ENCODE measurements at places on chromosomes 3 and 15.

- no peak for DNase-seq
These were observed 8.7 kb downstream of the ESYT3 start for GRCh38 chr3:138443091-138443490.

DNA sequence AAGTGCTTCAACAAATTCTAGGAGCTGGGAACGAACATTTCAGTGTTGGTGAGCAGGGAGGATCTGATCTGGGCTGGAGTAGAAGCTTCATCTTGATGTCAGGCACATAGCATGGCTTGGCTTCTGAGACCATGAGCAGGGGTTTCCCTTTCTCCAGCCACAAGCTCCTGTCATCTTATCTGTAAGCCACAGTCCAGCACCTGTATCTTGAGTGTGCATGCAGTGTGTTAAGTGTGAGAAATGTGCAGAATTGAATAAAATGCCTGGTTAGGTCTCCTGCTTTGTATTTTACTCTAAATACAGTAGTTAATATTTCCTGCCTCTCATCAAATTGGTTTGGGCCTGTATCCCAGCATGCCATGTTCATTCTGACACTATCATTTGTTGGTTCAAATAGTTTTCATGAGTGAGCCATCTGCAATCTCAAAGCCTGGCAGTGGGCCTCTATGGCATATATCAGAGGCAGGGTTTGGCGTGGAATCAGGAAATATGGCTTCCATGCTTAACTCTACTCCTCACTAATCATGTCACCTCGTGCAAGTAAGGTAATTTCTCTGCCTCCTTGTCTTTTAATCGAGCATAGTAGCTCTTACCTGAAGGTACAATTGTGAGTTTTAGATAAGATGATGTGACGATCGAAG, 43.3 kb downstream of the TLNRD1 start:
- DNase-seq: no peak

- no peak for DNase-seq
These were observed 72.0 kb upstream of the MAP4 start for GRCh38 chr3:48088056-48088748.

DNA sequence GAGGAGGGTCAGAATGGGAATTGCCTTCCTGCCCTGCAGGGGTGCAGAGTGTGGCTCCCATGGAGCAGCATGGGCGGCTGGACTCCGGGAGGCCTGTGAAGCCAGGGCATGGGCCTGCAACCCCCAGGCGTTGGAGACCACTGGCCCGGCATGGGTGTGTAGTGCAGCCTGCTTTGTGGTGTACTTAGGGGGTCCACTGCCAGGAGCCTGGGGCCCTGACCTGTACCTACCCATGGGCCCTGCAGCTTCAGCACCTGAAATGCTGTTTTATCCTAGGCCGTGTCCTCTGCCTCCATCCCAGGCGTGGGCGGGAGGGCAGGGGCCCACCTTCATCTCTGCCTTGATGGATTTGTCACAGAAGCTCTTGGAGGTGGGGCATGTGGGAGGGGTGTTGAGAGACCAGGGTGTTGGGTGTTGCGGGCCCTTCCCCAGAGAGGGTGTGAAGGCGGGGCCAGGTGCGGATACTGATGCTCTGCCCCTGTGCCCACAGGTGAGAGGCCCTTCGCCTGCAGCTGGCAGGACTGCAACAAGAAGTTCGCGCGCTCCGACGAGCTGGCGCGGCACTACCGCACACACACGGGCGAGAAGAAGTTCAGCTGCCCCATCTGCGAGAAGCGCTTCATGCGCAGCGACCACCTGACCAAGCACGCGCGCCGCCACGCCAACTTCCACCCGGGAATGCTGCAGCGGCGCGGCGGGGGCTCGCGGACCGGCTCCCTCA, 45.0 kb downstream of the KLF13 start:
- DNase-seq: no peak

- no peak for DNase-seq
These were observed 90.8 kb downstream of the CRTC3 start for GRCh38 chr15:90620379-90621067.

DNA sequence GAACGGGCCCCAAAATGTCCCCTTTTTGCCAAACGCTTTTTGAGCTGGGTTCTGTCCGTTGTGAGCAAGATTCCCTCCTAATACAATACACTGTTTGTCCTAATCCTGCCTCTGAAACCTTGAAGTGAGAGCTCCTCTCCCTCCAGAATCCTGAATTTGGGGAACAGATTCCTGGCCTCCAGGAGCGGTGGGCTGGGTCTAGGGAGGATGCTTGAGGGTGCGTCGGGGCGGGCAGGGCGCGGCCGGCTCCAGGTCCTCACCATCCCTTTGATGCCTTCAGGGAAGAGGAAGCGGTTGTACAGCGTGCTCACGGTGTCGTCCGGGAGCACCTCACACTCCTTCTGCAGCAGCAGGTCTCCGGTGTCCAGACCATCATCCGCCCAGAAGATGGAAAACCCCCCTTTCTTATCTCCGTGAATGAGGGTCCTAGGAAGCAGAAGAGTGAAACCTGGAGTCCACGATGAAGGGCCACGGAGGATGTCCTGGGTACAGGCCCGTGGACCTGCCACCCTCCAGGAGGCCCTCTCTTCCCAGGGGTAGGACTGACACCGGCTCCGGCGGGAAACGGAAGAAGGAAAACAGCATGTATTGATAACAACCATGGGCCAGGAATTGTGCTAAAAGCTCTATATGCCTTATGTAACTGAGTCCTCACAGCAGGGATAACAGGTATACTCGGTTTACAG, 23.2 kb downstream of the ALDH1L1 start:
- no peak for DNase-seq

GRCh38 chr15:57025264-57025926, 107.0 kb downstream of the TCF12 start:
- no peak for DNase-seq

- DNase-seq: no peak
These were observed 19.1 kb downstream of the IREB2 start for GRCh38 chr15:78457101-78457500.

GRCh38 chr3:133996251-133996661, 33.5 kb downstream of the SLCO2A1 start:
- DNase-seq: no peak
